ENCODE measurements at places on chromosomes 2 and 18.

GRCh38 chr18:62521593-62521992 is 1.2 kb upstream of the ZCCHC2 start:
- DNase-seq, result no peak

- DNase-seq, result no peak
These were observed 810.6 kb upstream of the PIK3C3 start for GRCh38 chr18:41144441-41144840.

GRCh38 chr2:152405206-152406118 is 70.5 kb downstream of the FMNL2 start:
- no peak for DNase-seq

- no peak for DNase-seq
These were observed 91.5 kb downstream of the CAMKMT start for GRCh38 chr2:44453259-44453658.

DNA sequence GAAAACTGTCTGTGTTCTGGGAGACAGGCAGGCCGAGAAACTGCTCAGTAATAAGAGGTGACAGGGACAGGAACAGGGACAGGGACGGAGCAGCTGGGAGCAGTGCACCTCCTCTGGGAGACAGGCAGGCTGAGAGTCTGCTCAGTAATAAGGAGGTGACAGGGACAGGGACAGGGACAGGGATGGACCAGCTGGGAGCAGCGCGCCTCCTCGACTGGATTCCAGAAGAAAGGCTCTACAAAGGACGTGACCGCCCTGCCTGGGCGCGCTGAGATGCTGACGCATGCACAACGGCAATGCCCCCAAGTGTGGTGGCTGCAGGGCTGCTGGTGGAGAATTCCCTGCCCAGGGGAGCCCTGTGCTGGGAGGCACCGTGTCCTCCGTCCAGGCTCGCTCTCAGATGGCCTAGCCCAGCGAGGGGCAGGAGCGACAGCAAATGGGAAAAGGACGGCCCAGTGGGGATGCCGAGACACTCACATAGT is 44.2 kb upstream of the PXDN start:
- DNase-seq, result no peak

- DNase-seq, result no peak
These were observed 168.9 kb downstream of the CYRIA start for GRCh38 chr2:16496426-16497388.

DNA sequence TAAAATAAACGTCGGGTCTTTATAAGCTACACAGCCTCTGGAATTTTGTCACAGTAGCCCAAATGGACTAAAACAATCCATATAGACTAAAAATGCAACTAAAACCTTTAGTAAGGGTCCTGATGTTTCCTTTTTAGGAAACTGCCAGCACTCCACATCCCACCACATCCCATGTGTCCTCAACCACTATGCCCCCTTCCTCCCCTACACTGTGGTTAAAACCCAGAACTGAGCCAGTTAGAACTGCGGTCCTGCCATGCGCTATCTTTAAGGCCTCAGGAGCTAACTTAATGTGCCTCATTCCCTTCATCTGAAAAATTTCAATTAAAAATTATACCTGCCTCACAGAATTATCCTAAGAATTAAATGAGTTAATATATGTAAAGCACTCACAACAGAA is 41.1 kb downstream of the ACVR1 start:
- DNase-seq, result no peak

DNA sequence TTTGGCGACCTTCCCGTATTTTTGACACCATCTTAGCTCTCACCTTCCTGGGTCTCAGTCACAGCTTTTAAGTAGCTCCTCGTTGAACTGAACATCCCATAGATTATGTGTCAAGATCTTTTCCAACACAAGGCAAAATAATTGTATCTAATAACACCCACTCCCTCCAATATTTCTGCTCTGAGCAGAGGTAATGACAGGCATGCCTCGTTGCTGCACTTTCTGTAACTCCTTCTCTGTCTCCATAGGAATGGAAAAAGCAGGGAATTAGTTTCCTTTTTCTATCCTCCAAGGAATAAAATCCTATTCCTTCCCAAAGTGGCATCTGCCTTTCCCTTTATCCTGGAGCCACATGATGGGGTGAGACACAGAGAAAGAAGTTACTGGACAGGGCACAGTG is 174.0 kb upstream of the CDH20 start:
- DNase-seq, result no peak

DNA sequence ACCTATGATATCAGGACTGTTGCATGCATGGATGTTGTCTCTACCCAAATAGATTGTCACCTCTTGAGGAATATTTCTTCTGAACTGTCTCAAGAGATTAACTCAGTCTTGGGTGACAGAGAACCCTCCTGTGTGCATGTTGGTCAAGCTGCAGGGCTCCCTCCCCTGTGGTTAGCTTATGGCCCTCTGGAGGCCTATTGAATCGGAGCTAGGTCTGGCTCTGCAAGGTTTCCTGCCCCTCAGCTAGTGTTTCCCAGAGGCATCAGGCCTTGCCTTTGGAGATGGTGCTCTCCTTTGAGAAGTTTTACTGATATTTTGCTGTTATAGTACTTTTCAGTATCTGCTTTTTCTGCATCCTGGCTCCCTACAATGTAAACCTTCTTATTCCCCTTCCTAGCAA is 769.2 kb upstream of the FAM98A start:
- DNase-seq, result no peak

- DNase-seq, result no peak
These were observed 47.4 kb upstream of the SIX3 start for GRCh38 chr2:44894058-44894457.

DNA sequence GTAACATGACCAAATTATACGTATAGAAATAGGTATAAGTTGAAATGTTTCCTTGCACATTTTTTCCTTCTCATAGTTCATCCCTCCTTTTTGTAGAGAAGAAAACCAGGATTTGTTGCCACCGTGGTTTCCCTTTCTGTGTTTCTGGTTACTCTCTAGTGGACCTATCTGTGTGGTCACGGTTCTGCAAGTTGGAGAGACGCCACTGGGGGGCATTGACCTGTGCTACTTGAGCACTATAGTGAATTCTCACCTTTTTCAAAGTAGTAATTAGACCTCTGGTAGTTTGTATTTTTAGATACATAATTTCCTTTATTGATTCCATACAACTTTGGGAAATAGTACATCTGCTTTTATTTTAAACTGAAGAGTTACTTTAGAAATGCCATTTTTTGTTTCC is 444.8 kb downstream of the PTPRM start:
- DNase-seq, result no peak

DNA sequence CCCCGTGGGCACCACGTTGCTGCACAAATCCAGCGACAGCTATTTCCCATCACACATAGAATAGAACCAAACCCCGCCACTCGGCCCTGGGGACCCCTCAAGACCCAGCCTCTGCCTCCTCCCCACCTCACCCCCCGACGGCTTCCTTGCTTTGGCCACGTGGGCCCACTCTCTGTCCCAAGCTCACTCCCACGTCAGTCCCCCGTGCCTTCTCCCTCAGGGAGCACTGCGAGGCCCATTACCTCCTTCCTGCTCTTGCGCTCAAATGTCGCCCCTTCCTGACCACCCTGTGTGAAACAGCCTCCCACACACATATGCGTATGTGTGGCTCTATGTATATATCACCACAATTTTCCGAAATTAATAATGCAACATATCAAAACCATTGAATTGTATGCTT is 239.7 kb downstream of the SH3BP4 start:
- no peak for DNase-seq

DNA sequence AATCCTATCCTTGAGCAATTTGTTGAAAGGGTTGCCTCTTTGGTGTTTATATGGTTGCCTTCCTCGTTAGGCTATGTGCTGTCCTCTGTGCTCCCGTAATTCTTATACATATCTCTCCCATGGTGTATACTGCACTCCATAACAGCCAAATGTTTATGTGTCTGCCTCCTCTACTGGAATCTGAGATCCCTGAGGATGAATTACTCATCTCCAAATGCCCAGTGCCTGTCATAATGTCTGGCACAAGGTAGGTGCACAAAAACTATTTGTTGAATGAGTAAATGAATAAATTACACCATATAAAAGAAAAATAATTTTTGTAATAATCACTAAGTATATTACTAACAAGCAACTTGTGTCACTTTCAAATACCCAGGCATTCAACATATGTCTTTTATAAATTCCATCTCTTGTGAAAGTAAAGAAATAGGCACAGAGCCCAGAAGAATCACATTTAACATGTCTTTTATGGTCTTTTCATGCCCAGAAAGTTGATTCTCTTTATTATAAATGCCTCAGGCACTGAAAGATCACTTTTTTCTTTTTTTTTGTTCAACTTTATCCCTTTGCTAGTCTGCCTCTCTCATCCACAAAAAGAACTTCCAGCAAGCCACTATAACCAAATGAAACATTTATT is 164.9 kb downstream of the CCDC148 start:
- DNase-seq, result no peak

DNA sequence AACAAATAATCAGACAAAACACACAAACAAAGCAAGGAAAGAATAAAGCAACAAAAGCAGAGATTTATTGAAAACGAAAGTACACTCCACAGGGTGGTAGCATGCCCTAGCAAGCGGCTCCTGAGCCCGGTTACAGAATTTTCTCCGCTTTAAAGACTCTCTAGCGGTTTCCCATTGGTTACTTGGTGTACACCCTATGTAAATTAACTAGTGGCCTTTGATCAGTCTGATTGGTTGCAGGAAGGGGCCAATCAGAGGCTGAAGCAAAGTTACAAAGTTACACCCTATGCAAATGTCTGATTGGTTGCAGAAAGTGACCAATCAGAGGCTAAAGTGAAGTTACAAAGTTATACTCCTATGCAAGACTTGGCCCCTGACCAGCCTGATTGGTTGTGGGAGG is 242.9 kb downstream of the LDLRAD4 start:
- DNase-seq, result no peak

- DNase-seq, result no peak
These were observed 29.4 kb downstream of the ZFP36L2 start for GRCh38 chr2:43196768-43197587.

- no peak for DNase-seq
These were observed 29.8 kb upstream of the LMAN1 start for GRCh38 chr18:59388817-59389216.

- no peak for DNase-seq
These were observed 327.6 kb downstream of the TDRD15 start for GRCh38 chr2:21451403-21451802.

- DNase-seq, result no peak
These were observed 35.3 kb upstream of the SOS1 start for GRCh38 chr2:39156107-39156506.

DNA sequence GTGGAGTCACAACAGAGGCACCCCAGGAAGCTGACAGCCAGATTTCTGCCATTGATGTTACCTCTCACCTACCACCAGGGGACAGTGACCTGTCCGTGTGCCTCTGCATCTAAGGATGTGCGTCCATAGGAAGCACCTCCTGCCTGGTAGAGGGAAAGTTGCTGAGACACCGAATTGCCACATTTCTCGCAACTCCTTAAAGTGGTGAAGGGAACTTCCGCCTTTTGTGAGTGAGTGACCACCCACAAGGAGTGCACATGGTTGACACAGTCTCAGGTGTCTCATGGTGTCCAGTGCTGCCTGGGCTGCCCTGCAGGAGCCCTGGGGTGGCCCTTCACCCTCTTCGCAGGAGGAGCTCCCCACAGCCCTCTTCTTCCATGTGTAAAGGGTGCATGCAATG is 201.8 kb downstream of the GBX2 start:
- no peak for DNase-seq

GRCh38 chr18:69567813-69568488 is 167.3 kb downstream of the DOK6 start:
- DNase-seq, result no peak

GRCh38 chr2:230234845-230235244 is 9.3 kb downstream of the SP140 start:
- no peak for DNase-seq

GRCh38 chr2:212052412-212053159 is 486.0 kb downstream of the ERBB4 start:
- no peak for DNase-seq

DNA sequence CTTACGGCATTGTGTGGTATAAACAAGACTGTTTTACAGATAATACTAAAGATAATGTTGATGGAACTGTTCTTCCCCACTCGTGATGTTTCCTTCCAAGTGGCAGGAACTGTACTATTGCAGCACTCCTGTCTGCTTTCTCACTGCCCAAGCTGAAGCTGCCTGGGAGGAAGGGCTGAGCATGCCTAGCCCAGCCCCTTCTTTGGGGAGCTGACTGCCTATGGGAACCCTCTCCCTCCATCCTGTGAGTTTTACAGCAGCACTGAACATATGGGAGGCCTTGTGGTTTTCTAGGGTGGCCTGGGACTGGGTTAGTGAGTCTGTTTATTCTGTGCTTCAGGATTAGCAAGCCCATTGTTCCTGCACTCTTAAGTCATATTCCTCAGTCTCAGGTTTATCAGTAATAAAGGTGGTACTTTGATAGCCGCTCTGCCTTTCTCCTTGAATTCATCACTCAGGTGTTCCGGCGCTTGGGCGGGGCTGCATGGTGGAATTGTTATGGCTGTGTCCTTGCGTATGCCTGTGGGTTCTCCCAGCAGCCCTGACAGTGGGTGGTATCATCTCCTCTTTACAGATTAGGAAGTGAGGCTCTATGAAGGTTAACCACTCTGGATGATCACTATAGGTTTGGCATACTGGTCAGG is 379.7 kb downstream of the PTPRM start:
- no peak for DNase-seq

DNA sequence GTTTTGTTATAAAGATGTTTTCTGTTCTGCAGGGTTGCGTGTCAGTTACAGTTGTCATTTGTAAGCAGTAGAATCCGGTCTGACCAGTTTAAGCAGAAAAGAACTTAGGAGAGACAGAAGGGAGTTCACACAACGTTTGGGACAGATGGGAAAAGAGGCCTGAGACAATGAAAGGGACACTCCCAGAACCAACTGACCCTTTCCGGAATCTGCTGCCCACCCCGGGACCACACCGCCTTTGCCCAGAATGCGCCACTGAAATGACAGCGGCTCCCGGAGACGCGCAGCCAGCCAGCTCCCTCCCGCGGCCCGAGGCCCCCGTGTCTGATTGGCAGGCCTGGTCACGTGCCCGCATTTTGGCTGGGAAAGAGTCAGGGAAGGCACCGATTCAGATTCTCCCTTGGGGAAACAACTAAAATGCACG is 244.6 kb downstream of the BCL2 start:
- no peak for DNase-seq

DNA sequence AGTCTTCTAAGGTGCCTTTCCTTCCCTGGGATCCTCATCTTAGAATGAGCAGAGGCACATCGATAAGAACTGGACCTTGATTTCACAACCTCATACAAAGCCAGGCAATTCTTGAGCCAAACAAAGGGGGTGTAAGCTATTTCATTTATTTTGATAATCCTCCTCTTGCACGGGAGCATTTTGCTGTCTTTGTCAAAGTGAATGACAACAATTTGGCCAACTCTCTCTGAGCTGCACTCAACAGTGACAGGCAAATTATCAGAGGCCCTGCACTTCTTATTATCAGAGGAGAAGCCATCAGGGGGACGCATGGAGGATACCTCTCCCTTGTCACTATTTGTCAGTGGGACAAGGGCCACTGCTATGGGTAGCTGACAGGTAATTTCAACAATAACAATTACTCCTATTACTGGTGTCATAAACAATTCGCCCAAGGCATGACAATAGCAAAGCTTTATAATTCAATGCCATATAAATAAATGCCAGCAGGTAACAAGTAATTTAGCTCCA is 260.4 kb downstream of the MEIS1 start:
- no peak for DNase-seq

All from chondrocyte (in vitro differentiated cells).